ENCODE measurements at places on chromosomes 6 and 20.

GRCh38 chr20:52454660-52455059 is 263.1 kb upstream of the ZFP64 start:
- no peak for DNase-seq

- DNase-seq = peak; percentile 11
Measured at GRCh38 chr6:113402544-113402943, 454.6 kb upstream of the MARCKS start.

GRCh38 chr20:35215066-35215956 is 11.2 kb upstream of the MMP24 start:
- DNase-seq = no peak

DNA sequence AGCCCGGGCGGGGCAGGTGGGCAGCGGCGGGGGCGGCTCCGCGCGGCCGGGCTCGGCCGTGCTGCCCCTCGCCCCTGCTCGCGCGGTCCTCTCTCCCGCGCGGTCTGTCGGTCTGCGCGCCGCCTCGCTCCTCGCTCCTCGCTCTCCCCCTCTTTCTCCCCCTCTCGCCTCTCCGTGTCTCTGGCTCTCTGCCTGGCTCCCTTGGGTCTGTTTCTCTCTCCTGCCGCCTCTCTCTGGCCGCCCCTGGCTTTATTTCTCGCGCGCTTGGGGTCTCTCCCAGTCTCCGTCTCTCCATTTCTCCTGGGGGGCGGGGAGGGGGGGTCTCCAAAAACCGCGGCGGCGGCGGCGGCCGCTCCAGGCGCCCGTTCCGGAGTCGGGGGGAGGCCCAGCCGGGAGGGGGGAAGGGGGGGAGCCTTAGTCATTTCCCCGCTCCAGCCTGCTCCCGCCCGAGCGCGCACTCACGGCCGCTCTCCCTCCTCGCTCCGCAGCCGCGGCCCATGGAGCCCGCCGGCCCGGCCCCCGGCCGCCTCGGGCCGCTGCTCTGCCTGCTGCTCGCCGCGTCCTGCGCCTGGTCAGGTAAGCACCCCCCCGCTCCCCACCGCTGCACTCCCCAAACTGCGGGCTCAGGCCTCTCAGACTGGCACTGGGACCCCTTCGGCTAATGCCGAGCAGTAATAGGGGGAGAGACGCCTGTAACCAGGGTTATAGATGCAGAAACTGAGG is at the start of gene SIRPA:
Gene SIRPA, plus strand, starts transcription at position 457 of the 723 bp plus-strand sequence. Its CDS starts 41 bp downstream, at position 498.
- peak; percentile 34 for DNase-seq

- DNase-seq = no peak
Measured at GRCh38 chr20:49906101-49906604, 9.2 kb downstream of the SPATA2 start.

DNA sequence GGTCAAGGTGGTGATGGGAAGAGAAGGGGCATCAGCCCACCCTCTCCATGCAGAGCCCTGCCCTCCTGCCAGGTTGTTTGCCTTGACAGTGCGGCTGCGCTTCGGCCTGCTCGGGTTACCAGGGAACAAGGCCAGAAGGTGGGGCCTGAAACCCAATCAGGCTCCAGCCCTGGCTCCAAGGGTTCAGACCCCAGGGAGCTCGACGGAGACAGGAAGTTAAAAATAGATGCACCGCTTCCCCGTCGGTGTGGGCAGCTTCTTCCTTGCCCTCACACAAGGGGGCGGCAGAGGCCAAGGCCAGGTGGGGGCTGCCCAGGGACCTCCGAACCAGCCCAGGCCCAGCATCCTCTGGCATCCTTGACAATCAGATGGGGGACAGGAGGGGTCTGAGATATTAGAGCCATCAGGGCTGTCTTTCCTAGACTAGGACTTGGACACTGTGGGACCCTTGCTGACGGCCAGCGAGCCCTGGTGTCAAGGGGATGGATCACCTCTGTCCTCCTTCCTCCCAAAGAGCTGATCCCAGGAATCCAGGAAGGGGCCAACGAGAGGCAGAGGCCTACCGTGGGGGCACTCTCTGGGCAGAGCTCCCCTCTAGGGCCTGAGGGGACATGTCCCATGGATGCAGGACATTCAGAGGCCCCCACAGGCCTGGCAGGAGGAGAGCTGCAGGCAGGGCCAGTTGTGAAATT is 65.2 kb downstream of the RIPOR3 start:
- peak; percentile 67 for DNase-seq

- no peak for DNase-seq
Measured at GRCh38 chr6:111601886-111602285, 3.8 kb downstream of the TRAF3IP2 start.

DNA sequence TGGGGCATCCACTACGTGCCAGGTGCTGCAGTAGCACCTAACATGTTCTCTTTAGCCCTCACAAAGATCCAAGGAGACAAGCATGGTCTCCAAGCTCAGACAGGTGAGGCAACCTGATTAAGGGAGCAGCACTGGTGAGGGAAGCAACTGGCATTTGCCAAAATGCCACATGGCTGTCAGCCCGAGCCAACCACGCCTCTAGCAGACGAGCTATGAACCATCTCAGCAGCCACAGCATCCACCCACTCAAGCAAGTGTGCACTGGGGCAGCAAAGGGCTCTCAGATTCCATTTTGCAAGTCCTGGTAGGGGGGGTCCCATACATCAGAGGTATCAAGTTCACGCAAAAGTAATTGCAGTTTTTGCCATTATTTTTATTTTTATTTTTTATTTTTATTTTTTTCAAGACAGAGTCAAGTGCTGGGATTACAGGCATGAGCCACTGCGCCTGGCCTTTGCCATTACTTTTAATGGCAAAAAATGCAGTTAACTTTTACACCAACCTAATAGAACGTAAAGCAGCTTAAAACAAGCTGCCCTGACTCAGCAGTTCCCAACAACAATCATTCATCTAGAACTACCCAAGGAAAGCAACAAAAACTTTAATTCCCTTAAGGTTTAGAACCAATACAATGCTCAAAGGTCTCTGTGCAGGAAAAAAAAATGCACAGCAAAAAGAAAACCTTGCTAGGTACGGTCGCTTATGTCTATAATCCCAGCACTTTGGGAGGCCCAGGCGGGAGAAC is 36.3 kb upstream of the SPDEF start:
- DNase-seq = no peak

All from NCI-H146 (cell line).